ENCODE measurements at places on chromosomes 1 and 21.

DNA sequence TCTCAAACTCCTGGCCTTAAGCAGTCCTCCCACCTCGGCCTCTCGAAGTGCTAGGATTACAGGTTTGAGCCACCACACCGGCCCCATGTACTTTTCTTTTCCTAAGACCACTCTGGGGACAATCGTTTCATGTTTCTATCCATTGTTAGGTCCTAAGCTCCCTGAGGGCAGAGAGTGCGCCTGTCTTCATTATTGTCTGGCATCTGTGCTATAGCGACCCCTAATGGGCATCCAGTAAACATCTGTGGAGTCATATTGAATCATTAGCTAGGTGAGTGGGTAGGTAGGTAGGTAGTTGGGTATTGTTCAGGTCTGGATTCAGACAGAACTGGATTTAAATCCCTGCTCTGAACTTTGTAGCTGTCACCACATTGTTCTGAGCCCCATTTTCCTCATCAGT, 66.1 kb downstream of the TMEM53 start:
- no peak for DNase-seq

- DNase-seq, result peak; percentile 50
Observed at GRCh38 chr1:22611530-22611947, 24.9 kb upstream of the C1QA start.

DNA sequence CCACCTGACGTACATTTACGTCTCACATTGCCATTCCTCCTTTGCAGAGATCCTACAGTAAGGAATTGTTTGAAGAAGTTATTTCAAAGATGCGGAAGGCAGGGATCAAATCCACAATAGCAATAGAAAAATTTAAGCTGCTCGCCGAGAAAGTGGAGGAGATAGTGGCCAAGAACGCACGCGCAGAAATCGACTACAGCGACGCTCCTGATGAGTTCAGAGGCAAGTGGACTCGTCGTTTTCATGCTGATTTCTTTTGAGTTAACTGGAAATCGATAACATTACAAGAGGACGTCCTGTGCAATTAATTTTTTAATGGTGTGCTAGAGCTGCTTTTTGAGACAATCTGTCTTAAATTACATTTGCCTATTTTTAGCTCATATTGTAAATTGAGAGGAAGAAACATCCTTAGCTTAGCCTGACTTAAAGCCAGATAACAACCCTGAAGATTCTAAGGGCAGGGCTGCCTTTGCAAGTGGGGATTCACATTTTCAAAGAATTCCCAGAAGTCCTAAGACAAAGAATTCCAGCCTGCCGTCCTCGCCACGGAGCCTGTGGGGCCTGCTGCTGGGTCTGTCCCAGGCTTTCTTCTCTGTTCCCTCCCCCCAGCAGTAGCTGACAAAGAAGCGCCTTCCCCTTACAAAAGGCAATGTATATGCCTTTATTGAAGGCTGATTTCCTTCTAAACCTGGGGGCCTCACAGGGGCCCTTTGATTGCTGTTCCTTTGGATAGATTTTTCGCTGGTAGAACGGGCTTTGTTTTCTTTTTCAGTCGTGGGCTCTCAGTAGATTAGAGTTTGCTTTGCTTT, 31.6 kb upstream of the KIF1B start:
- no peak for DNase-seq

DNA sequence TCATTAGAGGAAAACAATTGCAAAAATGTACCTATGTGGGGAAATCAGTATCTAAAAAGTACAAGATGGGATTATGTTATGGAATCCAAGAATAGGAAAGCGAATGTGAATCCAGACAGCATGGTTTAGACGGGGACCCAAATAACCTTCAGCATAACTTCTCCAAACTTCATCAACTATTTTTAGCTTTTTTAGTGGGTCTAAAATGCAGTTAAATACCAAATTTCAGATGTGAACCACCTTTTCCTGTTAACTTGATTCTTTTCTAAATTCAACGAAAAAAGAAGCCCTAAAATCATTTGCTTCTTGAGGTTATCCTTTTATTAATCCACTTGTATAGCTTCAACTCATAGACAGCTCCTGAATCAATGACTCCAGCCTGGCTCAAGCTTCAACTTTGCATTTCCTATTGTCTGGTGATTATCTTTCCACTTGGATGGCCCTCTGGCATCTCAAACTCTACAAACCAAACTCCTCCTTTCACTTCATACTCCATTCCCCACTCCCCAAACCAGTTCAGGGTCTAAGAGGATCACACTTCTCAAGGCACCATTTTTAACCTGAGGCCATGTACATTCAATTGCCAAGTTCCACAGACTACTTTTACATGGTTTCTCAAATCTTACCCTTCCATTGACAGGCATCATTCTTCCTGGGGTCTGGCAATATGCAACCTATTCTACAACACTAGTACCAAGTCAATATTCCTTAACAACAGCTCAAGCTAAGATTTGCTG, 7.4 kb downstream of the ERRFI1 start:
- DNase-seq, result no peak

Measured in stimulated activated CD8-positive, alpha-beta memory T cell treated with anti-CD3 and anti-CD28 coated beads, Interleukin-4, amount 100 ng/mL, for 48 hours (primary cell).